ENCODE measurements at places on chromosomes 12 and 14. TPM values are rescaled to one million over a fixed set of nuclear protein-coding genes. Genes with fewer than 3 reads are reported as not detected.
A peak's percentile ranks its signal among the peaks of the same experiment; 100 is the strongest.

DNA sequence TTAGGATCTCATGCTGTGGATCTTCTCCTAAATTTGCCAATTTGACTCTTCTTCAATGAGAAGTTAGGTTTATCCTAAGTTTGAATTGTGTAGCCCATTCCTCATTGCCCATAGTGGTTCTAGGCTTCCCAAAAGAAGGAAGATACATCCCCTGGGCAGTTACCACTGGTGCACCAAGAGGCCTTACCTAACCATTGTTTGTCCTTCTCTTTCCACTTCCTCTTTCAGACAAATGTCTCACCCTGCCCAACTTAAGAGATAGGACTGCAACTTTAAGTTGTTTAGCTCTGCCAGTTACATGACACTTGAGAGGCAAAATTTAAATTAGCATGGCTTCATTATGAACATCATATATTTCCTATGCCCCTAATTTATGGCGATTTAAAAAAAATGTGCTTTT, 9.4 kb upstream of the KCNH3 start:
- no peak for DNase-seq

Gene EGLN3
- total RNA-seq: 133 TPM

GRCh38 chr12:92162079-92162478, 16.4 kb upstream of the BTG1 start:
- no peak for DNase-seq

DNA sequence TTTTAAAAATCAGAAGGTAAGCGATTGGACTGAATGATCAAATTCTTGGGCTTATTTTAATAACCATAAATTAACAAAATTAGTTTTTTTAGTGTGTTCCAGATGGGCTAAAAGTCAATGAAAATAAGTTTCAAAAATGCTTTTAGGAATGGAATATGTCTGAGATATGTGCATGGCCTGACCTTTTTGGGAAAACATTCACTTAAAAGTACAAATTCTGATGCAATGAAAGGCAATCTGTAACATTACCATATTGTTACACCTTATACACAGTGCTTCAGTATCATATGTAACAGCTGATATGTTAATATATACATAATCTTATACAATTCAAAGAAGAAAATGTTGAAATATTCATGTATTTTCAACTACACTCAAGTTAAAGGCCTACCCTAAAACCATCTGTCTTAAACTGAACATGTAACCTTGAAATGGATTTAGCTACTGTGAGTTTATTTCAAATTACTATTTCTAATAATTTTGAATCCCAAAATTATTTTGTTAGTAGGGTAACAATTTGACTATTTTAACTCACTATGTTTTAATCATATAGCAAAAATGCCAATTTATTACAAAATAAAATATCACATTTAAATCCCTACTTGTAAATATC, 84.8 kb downstream of the EEA1 start:
- DNase-seq: no peak

Gene DPF3
- total RNA-seq: 28.7 TPM

DNA sequence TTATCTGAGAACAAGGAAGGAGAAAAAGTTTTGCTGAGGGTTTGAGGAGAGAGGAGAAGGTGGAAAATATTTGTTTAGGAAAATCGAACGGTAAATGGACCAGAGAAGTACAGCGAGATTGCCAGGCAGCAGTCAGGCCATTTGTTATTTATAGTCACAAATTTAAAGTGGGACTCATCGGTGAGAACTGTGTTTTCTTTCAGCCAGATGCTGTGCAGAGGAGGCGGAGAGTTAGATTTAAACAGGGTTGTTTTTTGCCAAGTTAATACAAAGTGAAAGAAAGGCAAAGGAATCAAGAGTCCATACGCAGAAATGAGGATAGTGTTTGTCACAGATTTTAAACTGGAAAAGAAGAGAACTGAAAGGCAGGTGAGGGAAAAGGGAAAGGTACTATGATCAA, 200.6 kb upstream of the CNOT2 start:
- DNase-seq: no peak

DNA sequence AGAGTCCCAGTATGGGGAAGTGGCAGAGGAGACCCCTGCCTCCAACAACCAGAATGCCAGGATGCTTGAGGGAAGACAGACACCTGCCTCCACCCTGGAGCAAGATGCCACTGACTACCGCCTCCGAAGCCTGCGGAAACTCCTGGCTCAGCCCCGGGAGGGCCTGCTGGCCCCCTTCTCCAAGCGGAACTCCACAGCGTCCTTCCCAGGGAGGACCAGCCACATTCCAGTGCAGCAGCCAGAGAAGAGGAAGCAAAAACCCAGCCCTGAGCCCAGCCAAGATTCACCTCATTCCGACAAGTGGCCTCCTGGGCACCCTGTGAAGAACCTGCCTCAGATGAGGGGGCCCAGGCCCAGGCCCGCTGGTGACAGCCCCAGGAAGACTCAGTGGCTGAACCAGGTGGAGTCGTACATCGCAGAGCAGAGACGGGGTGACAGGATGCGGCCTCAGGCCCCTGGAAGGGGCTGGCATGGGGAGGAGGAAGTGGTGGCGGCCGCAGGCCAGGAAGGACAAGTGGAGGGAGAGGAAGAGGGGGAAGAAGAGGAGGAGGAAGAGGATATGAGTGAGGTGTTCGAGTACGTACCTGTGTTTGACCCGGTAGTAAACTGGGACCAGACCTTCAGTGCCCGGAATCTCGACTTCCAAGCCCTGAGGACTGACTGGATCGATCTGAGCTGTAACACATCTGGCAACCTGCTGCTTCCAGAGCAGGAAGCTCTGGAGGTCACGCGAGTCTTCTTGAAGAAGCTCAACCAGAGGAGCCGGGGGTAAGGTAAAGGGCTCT, 93.7 kb downstream of the B4GALNT3 start:
- no peak for DNase-seq

- no peak for DNase-seq
These were observed 30.5 kb downstream of the APPL2 start for GRCh38 chr12:105205322-105206048.

DNA sequence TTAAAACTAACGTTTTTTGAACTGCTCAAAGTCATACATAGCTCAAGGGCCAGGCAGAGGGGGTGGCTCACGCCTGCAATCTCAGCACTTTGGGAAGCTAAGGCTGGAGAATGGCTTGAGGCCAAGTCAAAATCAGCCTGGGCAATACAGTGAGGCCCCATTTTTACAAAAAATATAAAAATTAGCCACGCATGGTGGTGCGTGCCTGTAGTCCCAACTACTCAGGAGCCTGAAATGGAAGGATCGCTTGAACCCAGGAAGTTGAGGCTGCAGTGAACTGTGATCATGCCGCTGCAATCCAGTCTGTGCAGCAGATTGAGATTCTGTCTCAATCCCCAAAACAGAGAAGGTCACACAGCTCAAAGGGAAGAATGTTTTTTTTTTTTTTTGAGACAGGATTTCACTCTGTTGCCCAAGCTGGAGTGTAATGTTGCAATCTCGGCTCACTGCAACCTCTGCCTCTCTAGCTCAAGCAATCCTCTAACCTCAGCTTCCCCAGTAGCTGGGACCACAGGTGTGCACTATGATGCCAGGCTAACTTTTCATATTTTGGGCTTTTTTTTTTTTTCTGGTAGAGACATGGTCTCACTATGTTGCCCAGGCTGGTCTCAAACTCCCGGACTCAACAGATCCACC, 2.9 kb downstream of the RBM23 start:
- no peak for DNase-seq

GRCh38 chr12:28180786-28181185, 9.5 kb upstream of the CCDC91 start:
- no peak for DNase-seq

DNA sequence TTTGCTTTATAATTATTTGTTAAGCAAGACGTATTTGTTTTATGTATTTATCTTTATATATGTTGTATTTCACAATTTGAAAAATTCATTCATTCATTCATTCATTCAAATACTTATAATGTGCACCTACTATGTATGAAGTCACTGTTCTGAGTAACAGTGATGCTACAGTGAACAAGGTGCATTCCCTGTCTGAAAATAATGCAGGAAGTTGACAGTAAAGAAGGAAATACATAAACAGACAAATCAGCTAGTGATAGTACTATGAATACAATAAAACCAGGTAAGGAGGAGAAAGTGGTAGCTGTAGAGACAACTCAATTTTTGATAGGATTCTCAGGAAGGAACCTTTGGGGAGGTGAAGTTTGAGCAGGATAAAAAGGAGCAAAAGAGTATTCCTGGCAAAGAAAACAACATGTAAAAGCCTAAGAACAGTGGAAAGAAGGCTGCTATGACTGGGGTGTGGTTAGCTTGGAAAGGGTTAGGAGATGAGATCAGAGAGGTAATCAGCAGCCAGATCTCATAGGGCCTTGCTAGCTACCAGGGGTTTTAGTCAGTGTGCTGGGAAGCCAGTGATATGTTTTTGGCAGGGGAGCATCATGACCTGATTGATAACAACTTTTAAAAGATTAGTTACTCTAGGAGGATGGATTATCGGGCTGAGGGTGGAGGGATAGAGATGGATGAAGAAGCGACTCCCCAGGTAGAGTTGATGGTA, 17.4 kb downstream of the BICDL1 start:
- DNase-seq: no peak

GRCh38 chr14:100304825-100305323, 1.4 kb downstream of the SLC25A29 start:
- DNase-seq: peak; percentile 71

DNA sequence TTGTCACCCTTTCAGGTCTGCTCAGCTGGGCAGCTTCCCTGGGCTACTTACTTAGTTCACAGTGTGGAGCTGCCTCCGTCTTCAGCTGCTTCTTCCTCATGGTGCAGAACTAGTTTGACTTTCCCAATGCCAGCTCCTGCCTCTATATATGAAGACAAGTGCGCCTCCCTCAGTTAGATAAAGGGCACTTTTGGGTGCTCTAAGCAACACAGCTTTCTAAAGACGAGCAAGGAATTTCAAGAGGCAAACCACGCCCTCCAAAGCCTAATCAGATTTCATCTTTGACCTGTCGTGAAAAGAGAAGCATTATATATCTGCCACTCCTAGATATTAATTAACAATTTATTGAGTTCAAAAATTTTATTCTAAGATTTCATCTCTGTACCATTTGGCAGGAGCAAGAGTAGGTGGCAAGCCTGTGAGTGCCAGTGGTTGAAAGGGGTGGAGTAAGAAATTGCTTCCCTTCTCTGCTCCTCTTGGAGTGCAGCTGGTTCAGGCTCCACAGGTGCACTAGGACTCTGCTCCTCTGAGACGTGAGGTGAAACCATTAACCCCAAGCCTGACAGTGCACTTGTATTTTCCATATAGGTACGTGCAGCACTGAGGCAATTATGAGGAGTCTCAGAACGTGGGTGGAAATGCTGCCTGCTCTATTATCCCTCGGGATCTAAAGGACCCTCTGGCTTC, 2.1 kb upstream of the SLC11A2 start:
- DNase-seq: no peak

DNA sequence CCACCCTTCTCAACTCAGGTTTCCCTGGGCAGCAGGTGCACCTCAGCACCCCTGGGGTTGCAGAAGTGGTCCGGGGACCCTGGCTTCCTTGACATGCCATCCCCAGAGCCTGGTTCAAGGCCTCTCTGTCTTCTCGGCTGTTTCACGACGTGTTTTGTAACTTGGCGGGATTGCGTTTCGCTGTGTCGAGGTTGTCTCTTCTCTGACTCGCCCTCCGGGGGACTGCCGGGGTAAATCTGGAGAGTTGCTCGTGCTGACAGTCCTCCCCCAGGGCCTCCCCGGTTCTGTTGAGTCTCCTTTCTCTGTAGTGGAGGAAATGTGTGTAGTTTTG, 25.6 kb downstream of the MEG3 start:
- DNase-seq: no peak

DNA sequence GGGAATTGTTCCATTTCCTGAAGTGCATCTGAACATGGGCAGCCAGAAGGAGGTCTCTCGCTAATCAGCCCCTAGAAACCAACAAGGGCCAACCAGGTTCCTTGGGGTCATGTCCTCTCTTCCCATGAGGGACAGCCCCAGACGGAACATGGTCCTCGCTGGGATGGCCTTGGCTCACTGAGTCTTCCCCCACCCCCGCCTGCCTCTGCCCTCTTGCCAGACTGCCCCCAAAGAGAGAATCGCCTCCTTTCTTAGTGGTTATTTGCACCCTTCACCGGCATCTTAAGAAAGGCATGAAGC, 36.4 kb downstream of the CD9 start:
- DNase-seq: no peak

DNA sequence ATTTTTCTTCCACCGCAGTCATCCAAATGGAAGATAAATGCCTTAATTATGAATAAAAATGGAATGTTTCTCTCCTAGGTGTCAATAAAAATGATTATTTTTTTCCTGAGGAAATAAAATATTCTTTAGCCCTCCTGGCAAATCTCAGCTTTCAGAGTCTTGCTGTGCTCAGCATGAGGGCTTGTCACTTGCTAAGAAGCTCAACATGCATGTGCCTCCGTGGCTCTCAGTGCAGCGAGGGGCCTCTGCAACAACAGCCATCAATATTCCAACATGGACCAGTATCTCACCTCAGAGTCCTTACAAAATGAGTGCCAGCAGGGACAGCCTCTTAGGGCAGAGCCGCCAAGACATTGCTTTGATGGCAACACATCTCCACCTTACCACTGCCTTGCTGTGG, 159.5 kb upstream of the TMPO start:
- no peak for DNase-seq

Gene RABGGTA
- 19.4 TPM for total RNA-seq

GRCh38 chr12:29152981-29153630, 4.0 kb downstream of the FAR2 start:
- no peak for DNase-seq

DNA sequence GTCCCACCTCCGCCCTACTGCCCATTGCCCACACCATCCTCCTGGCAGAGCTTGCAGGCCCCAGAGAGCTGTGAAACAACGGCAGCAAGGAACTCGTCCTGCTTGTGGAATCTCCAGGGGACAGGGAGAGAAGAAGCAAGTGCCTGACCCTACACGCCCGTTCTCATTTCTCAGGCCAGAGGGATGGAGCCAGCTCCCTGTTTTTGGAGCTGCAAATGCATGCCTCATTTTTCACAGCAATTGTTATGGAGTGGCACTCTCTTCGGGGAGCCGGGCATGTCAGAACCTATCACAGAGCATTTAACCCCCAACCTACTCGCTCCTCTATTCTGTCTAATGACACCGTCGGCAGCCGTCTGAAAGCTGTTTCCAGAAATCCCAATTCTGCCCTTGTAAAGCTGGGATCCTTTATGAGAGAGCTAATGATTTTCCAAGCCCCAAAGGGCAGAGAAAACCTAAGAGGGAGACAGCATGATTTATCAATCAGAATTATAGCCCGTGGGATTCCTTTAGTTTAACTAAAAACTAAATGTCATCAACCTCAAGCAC, 222.3 kb upstream of the NOS1 start:
- DNase-seq: no peak

GRCh38 chr12:47032644-47033043, 46.8 kb upstream of the PCED1B start:
- DNase-seq: no peak

Gene IRAK3
- total RNA-seq: 5.3 TPM

DNA sequence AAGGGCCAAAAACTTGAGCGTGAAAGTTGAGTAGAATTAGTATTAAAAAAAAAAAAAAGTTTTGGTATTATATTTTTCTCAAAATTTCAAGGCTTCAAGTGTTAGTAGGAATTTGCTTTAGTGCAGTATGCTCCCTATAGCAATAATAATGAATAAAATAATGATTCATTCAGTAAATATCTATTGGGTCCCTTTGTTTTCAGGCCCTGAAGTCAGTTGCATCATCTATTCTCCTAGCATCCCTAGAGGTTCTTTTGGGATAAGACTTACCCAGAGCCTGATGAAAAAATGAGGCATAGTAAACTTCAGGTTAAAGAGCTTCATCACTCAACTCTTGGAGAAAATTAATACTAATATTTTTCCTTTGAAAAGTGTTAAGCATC, 1.1 kb downstream of the KMT5A start:
- DNase-seq: no peak

Gene PRIMA1
- total RNA-seq: 7.9 TPM

Data from left ventricle myocardium superior (tissue), 1 donor.